Smooth muscle cell of the pulmonary artery (primary cell): ENCODE measurements at places on chromosomes 2 and 18. TPM values are rescaled to one million over a fixed set of nuclear protein-coding genes. Genes with fewer than 3 reads are reported as not detected.

MGAT4A gene
- 0.33 and 0.86 TPM in 2 replicates for total RNA-seq

ACVR1 gene
- 59.2 and 62.4 TPM in 2 replicates for total RNA-seq

CCT7 gene
- 273 and 296 TPM in 2 replicates for total RNA-seq

CYRIA gene
- total RNA-seq: 1.4 and 5.5 TPM in 2 replicates

CABYR gene
- total RNA-seq: 3.3 and 5.7 TPM in 2 replicates

CTAGE1 gene
- total RNA-seq: 0.07 TPM in 1 of 2 replicates, not detected in the other

CHMP1B gene
- 44.3 and 49.8 TPM in 2 replicates for total RNA-seq

INHBB gene
- total RNA-seq: 0.03 and 0.52 TPM in 2 replicates

IL36RN gene
- not detected in 2 replicates for total RNA-seq

QPCT gene
- total RNA-seq: 8.8 and 11.1 TPM in 2 replicates

NOSTRIN gene
- total RNA-seq: 0.13 TPM in 1 of 2 replicates, not detected in the other

CHRND gene
- not detected in 2 replicates for total RNA-seq

PARD3B gene
- 13.6 and 14.7 TPM in 2 replicates for total RNA-seq

UPP2 gene
- not detected in 2 replicates for total RNA-seq

ANKRD30BL gene
- not detected in 2 replicates for total RNA-seq

CD226 gene
- total RNA-seq: 0.46 and 0.69 TPM in 2 replicates

CXCR4 gene
- total RNA-seq: 0.85 and 2.0 TPM in 2 replicates

EVX2 gene
- total RNA-seq: not detected in 2 replicates

AMER3 gene
- not detected in 2 replicates for total RNA-seq

MYOM1 gene
- 2.5 and 4.3 TPM in 2 replicates for total RNA-seq

ALPP gene
- total RNA-seq: not detected in 2 replicates
